ENCODE measurements at places on chromosomes 11 and 22.

DNA sequence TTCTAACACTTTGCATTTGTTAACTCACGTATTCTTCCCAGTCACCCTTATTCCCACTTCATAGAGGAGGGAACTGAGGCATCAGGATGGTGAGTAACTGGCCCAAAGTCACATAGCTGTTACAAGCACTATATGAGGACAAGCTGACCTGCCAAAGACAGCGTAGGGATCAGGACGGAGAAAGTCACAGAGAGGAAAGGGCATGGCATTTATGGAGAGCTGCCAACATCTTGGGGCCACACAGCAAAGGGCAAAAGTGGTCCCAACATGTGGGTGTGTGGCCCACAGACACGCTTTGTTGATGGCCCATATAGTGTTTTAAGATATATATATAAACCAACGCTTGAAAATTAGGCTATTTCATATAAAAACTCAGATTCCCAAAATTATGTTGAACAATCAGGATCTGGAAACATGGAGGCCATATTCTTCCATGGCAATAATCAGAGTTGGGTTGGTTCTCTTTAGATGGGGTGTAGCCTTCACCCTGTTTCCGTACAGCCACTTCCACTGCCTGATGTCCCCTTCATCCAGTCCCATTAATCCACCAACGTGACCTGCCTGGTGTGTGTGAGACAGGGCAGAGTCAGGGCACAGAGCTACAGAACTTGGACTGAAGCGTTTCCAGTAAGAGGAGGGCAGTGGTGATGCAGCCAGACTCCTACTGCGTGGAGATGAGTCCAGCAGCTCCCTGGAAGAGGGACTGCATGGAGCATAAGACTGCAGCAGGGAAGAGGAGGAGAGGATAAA is 39.9 kb upstream of the CD5 start:
- no peak for DNase-seq

DNA sequence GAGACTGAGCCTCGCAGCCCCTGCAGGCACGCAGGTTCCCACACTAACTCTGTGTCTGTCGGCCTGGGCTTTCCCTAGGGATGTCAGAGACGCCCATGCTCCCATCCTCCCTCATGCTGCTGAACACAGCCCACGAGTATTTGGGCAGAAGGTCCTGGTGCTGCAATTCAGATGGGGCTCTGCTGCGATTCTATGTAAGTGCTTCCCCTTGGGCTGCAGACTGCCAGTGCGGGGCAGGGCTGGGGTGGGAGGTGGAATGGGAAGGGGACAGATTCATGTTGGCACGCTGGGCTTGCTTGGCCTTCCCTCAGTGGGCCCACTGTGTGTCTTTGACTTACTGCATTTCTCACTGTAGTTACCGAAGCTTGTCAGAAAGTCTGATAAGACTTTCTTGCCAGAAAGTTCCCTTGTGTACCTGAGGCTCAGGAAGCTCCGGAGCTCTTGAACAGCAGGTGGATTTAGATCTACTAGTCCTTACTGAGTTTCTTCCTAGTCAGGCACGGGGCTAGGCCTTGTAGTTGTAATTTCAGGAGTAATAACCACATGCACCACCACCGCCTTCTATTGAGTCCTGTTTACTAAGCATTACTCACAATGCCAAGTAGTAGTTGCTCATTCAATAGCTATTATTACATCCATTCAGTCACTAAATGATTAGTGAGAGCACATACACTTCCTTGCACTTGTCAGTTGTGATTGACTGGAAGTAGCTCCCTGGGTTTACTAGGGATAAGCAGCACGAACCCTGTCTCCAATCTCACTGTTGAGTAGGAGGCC is 65.2 kb downstream of the CABIN1 start:
- DNase-seq = no peak

- DNase-seq = no peak
These were observed 48.4 kb upstream of the SCUBE2 start for GRCh38 chr11:9139628-9140357.

GRCh38 chr22:29524442-29525191 is 28.9 kb downstream of the THOC5 start:
- peak; percentile 40 for DNase-seq

GRCh38 chr11:1793081-1793480 is 29.4 kb upstream of the CTSD start:
- no peak for DNase-seq

DNA sequence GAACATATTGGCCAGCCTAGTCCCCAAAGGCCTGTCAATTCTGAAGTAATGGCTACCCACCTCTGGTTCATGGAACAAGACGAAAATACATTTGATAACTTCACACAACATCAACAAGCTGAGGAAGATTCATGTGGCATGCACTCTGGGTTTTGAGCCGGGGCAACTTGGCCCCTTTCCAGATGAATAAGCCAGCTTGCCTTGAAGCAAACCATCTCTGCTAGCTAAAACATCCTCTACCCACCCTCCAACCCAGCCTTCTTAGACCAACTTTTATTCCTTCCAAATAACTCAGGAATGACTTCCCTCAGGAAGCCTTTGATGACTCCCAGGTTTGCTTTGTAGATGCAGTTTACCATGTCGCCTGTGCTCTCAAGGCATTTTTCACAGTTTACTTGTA is 94.4 kb downstream of the SLC1A2 start:
- DNase-seq = peak; percentile 70

DNA sequence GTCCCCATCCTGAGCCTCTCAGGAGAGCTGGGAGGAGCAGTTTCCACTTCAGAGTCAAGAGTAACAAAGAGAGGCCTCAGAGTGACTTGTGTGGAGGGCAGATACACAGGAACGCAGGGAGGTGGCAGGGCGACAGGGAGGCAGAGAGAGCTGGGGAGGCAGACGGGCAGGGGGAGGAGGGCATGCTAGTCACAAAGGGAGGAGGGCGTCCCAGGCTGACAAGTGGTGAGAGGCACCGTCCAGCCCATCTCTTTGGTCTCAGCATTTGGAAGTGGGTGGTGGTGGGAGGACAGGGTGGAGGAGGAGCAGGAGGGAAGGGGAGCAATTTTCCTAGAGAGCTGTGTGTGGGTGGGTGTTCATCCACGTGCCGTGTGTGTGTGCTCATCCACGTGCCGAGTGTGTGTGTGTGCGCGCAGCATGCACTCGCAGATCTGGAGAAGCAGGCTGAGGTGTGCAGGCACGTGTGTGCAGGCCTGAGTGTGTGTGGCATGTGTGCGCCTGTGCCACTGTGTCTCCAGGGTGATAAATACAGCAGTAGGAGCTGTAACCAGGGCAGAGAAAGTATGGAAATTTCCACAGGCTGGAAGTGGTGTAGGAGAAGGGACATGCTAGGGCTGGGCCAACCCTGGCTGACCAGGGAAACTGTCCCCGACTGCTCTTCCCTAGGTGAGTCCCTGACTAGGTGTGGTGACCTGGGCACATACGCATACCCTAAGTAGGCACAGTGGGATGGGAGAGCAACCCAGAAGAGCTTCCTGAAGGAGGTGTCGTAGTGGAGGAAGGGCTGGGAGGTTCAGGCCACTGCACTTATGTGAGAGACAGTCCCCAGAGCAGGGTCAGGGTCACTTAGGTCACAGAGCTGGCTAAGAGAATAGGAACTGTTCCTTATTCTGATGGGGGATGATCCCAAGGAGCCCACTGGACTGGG is 7.3 kb upstream of the PDE2A start:
- no peak for DNase-seq

- peak; percentile 67 for DNase-seq
These were observed 43.6 kb downstream of the MAPK1 start for GRCh38 chr22:21823740-21824444.

- no peak for DNase-seq
These were observed 64.6 kb downstream of the EXT2 start for GRCh38 chr11:44159848-44160721.

- no peak for DNase-seq
These were observed 322.3 kb downstream of the SOX6 start for GRCh38 chr11:16034074-16034473.

DNA sequence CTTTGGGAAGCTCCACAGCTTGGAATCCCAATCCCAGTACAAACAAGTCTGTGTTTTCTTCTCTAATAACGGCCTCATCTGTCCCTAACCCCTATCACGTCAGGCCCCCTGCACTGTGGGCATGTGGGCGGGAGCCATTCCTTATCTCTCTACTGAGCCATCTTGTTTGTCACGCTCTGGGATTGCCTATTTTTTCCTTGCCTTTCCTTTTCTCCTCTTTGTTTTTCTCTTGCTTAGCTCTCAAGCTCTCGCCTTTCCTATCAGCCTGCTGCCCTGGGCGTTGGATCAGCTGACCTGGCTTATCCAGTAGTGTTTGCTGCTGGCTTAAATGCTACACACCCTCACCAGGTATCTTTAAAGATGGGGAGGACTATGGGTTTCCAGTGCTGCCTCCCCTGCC is 35.8 kb downstream of the ARHGAP1 start:
- DNase-seq = no peak

DNA sequence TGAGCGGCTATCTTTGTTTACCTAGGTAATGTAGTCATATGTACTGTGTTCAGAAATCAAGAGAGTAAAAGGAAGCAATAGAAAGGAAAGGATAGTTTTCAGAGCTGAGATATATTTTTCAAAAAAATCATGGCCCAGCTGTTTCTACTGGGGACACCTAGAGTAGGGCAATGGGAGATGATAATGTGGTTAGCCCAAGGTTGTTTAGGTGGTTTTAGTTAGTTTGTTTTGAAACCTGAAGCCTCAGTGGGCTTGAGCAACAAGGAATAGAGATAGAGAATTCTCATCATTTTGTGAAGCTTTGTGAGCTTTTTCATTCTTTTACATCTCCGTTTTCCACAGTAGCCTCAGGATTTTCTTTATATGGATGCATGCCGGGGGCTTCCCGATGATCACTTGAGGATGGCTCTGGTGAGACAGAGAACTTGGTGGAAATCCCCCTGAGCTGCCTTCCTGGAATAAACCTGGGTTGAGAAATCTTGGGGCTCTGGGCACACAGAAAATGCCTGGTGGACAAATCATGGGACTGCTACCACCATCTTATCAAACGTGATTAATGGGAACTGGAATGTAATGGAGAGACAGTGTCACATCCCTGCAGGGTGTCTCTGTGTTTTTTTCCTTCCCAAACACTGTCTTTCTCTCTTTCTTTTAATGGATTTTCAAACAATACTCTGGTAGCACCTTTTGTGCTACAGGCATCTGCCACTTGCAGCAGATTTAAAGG is 49.0 kb downstream of the ARHGAP42 start:
- DNase-seq = peak; percentile 24

GRCh38 chr22:29348956-29349355 is 33.5 kb upstream of the RASL10A start:
- DNase-seq = no peak

DNA sequence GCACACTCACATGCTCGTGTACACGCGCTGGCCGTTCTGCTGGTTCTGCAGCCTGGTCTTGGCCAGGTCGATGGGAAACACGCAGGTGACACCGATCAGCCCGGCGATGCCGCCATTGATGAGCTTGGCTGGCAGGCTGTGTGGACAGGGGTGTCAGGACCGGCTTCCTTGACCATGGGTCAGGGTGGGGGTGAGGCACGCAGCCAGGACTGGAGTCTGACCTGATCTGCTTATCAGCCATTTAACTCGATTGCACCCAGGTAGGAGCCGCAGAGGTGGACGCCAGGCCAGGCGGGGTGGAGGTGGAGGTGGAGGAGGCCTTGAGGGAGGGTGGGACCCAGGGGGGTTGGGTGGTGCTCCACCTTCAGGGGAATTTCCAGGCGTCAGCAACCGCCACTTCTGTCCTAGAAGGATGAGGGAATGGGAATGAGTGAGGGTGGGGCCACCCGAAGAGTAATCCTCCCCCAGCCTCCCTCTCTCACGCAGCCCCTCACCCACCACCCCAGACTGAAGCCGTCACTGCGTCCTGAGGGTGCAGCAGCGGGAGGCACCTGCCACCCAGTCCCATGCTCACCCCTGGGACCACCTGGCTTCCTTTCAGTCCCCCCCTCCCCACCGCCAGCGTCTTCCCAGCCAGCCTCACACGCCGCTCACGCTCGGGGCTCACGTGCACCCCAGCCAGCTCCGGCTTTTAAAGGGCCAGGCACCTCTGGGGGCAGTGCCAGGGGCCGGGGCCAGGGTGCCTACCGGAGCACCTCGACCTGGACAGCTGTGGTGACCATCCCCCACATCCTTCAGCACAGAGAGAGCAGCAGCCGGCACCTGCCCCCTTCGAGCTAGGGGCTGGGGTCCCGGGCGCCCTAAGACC is 3.1 kb downstream of the SLC25A22 start:
- DNase-seq = peak; percentile 45

GRCh38 chr11:132024587-132025295 is 654.3 kb downstream of the NTM start:
- peak; percentile 88 for DNase-seq

DNA sequence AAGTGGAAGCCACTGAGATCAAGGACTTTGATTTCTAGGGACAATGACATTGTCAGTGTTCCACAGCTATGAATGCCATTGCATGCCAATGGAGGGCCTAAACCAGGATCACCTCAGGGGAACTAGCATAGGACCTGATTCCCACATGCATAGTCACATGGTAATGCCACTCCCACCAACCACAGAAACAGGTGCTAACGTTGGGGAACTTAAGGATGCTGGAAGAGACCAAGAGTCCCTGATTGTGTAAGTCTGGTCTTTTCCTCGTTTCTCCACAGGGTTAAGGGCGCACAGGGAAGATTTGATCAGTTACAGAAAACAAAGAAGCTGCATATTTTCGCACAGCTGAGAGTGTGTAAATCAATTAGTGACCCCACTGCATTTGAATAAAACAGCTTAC is 59.4 kb upstream of the CD44 start:
- DNase-seq = no peak

GRCh38 chr22:20486229-20486628 is 9.4 kb downstream of the KLHL22 start:
- DNase-seq = no peak

- no peak for DNase-seq
These were observed 81.8 kb upstream of the SHANK2 start for GRCh38 chr11:71334191-71334590.

DNA sequence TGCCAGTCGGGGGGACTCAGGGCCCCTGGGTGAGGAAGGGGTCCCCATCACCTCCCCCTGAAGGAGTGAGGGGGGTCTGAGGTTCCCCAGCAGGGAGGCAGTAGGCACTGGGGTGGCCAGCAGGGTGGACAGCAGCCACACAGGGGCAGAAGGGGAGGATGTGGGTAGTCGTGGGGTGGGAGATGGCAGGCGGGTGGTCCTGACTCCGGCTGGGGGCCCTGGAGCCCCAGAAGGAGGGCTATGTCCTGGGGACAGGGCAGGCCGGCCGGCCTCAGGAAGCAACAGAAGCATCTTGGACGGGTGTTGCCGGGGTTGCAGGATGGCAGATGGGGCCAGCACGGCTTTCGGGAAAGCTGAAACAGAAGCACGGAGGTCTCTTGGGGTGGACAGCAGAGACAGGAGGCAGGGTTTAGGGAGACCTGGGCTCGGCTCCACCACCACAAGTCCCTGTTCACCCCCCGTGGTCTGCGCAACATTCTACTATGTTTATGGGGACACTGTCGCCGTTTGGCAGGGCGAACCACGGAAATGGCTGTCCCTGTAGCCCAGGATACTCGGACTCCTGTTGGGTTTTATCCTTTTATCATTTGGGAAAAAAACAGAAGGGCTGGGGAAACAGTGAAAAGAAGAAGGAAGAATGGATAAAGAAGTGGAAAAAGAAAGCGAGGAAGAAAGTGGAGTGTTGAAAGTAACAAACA is 14.1 kb downstream of the VWCE start:
- no peak for DNase-seq

- no peak for DNase-seq
These were observed 319.7 kb downstream of the CTTN start for GRCh38 chr11:70717936-70718595.
